ENCODE measurements at places on chromosomes 7 and 10.

- no peak for DNase-seq
Measured at GRCh38 chr7:124775422-124775821, 9.8 kb upstream of the GPR37 start.

GRCh38 chr10:8752146-8752843, 697.8 kb downstream of the GATA3 start:
- no peak for DNase-seq

DNA sequence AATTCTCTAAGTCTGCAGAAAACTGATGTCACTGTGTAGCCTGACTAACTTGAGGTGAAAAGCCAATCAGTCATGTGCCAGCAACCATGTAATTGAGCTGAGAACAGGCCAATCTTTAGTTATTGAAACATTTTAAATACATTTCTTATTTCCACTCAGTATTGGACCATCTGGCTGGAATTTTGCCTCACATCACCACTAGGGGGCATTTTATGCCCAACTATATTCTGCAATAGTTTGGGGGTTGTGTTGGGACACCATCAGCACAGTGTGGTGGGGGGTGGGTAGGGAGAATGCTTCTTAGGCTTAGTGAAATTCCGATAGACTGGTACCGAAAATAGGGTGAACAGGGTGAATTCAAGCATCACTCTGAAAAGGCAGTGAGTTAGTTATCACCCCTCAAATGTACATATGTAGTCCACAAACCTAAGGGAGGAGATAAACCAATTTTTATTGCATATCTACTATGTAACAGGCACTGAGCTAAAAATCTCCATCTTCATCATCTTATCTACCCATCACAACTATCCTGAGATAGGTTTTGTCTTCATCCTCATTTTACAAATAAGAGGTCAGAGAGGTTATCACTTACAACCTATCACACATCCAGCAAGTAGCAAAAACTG, 17.8 kb downstream of the NPSR1 start:
- peak; percentile 29 for DNase-seq

GRCh38 chr7:128954830-128955802, 17.4 kb downstream of the IRF5 start:
- DNase-seq: peak; percentile 26

DNA sequence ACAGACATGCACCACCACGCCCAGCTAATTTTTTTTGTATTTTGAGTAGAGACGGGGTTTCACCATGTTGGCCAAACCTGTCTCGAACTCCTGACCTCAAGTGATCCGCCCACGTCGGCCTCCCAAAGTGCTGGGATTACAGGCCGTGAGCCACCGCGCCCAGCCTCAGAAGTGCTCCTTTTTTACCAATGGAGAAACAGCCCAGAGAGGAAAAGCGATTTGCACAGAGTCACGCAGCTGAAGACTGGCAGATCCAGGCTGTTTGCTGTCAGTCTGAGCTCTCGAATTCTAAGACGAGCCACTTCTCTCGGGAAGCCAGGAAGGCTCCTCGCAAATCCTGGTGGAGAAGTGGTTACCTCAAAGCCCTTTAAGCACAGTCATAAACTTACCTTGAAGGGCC, 57.4 kb upstream of the SDK1 start:
- DNase-seq: no peak

GRCh38 chr10:103842605-103843004, 12.8 kb downstream of the SH3PXD2A start:
- no peak for DNase-seq

GRCh38 chr10:124904796-124905195, 37.1 kb upstream of the ZRANB1 start:
- DNase-seq: no peak

DNA sequence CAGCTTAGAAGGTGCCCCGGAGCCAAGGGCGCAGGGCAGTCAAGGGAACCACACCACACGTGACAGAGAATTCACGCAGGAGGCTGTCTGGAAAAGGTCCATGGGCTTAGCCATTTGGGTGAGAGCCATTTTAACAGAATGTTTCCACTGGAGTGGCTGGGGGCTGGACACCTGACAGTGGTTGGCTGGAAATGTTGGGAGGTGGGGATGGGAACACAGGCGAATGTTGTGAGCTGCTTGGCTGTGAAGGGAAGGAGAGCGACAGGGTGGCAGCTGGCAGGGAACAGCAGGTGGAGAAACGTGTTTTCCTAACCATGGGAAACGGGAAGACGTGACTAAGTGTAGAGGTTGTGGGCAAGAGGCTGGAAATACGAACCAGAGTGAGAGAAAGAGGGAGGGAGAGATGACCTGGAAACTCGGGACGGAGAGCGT, 100.5 kb upstream of the ZNF32 start:
- DNase-seq: peak; percentile 20

DNA sequence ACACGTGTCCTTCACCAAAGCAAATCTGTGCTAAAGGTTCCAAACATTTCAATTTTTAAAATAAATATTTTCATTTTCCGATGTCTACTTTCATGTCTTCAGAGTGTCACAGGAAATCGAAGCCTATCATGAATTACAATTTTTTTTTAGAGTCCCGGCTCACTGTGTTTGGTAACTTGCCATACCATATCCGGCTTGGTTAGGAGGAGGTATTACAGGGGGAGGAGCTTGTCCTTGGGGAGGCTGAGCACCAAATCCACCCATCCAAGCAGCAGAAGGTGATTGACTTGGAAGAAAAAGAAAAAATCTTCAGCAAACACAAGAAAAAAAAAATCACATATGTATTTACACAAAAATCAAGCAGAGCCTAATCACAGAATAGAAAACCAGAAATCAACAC, 21.3 kb downstream of the TIAL1 start:
- peak; percentile 33 for DNase-seq

DNA sequence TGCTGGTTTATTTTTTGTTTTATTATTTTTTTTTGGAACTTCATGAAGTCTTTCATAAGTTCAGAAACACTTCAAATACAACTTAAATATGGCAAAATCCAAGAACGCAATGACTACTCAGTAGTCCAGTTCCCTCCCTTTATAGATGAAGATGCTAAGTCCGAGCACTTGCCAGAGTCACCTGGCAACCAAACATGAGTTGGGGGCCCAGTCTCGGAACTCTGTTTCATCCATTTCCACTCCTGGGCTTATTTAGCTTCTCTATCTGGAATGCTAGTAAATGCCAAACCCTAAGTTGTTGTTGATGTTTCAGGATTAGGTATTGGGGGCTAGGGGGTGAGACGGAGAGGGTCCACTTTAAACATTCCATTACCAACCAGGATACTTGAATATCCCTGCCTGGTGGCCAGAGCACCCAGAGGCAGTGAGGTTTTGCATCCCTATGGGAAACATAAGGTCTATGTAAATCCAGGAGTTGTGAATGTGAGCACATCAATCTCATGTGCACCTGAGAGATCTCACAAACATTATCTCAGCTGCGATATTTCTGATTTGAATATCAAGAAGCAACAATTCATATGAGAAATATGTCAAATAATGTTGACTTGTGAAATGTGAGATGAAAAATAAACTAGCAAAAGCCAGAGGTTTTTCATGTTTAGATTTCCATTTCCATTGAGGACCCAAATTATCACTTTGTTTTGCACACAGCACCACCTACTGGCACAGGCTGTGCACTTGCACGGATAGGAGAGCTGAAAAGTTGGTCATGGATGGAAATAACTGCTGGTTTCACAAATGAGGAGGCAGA, 129.3 kb downstream of the PKD1L1 start:
- peak; percentile 84 for DNase-seq

- DNase-seq: no peak
Measured at GRCh38 chr10:47079204-47079580, 168.0 kb downstream of the PTPN20 start.

- no peak for DNase-seq
Measured at GRCh38 chr10:95531058-95531809, 29.9 kb downstream of the SORBS1 start.

GRCh38 chr7:17297243-17297642, 1.2 kb upstream of the AHR start:
- no peak for DNase-seq

DNA sequence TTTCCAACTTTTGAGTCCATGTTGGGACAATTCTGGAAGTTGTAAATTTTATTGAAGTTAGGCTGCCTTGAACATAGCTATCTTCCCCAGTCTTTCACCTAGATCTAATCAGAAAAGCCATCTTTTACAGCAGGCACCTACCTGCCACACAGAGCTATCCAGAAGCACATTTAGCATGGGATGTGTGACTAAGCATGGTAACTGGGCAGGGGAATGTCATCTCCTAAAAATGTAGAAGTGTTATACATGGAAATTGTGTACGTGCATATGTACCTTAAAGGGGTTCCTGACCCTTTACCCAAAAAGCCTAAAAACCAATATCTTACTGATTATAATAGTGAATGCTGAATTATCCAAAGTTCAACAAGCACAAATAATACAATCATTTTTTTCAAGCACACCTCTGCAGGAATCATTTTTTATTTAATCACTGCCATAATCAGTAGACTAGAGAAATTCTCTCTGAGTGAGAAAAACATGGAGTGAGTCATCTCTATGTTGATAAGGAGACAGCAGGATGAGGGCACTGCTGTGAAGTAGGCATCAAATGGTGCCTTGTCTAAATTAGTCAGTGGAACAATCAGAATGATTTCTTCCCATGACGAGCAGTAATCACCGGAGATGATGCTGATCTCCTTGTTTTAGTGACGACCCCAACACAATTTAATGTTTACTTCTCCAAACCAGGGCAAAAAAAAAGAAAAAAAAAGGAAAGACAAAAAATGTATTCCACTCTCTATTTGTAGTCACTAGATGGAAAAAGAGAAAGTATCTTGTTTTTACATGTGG, 75.9 kb downstream of the SORBS1 start:
- peak; percentile 51 for DNase-seq

- DNase-seq: no peak
Measured at GRCh38 chr10:95356-96115, 39.7 kb upstream of the ZMYND11 start.

DNA sequence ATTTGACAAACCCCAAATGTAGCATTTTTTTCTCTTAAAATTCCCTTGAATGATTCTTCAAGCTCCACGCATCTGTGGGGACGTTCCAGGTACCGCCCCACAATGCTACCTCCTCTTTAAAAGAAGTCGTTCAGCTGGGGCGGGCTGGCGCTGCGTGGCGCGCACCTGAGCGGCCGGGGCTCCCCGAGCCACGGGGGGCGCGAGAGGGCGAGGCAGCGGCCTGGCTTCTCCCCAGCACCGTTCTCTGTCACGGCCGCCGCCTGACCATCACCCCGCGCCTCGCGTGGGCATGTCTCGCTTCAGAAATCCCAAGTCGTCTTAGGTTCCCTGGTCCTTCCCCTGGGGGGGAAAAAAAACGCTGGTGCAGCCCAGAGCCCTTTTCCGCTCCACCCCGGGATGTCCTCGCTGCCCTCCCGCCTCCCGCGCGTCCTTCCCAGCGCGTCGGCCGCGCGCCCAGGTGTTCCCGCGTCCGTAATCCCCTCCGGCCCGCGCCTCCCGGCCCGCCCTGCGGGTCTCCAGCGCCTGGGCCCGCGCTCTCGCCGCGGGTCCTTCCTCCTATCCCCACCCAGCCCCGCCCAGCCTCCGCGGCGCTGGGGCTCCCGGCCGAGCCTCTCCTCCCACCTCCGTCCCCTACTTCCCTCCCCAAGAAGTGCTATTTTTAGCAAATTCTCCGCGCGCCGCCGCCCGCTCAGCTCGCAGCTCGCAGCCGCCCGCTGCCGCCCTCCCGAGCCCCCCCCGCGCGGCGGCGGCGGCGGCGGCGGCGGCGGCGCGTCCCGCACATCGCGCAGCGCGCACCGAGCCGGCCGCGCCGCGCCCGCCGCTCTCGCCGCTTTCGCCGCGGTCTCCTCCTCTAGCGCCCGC, 58.7 kb upstream of the PRPS1L1 start:
- DNase-seq: no peak

DNA sequence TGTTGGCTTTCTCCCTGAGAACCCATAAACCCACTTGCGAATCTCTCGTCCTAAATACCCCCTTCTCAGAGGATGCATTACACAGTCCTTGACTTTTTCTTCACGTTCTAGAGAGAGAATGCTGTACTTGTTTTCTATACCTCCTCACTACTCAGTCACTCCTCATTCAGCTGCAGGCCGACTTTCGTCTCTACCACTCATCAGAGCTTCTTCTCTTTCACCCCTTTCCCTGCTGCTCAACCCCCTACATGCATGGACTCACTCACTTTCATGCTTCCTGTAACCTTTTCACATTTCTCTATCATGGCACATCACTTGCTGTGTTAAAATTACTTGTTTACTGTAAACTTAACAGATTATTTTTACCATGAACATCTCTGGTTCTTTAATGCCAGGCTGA, 19.8 kb downstream of the MDFIC start:
- no peak for DNase-seq

GRCh38 chr7:4727914-4728705, 46.0 kb downstream of the FOXK1 start:
- no peak for DNase-seq

DNA sequence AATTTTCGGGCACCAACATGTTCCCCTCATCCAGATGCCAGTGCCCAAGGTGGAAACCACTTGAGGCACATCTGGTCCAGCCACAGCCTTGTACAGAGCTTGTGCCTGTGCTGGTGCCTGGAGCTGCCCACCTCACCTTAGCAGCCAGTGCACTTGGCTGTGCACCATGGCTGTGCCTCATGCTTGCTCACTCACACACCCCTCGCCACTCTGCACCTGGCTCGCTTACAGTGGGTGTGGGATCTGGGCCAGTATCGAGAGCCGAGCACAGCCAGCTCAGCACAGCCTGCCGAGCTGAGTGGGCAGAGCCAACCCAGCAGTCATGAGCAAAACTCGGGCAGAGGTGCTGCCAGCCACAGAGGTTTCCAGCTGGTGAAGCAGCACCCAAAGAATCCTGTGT, 139.9 kb upstream of the NUPR2 start:
- no peak for DNase-seq

DNA sequence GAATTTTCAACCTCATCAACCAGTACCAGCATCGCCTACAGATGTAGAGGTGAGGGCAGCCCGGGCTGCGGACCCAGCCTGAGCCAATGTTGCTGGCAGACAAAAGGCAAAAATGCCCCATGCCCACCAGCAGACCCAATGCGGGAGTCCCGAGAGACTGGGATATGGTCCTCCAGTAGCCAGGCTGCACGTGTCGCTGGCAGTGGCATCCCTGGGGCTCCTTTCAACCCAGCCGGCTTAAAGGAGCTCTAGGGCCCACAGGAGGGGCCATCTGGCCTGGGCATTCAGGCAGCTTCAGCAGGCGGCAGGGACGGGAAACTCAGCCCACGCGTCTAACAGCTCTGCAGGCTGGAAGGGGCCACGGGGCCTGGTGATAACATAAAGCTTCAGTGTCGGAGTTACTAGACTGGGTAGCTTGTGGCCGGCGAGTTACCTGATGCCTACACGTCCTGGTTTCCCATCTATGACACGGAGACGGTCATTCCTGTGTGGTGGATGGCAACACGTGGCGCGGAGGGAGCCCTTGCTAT, 70.7 kb downstream of the PROSER2 start:
- DNase-seq: no peak

DNA sequence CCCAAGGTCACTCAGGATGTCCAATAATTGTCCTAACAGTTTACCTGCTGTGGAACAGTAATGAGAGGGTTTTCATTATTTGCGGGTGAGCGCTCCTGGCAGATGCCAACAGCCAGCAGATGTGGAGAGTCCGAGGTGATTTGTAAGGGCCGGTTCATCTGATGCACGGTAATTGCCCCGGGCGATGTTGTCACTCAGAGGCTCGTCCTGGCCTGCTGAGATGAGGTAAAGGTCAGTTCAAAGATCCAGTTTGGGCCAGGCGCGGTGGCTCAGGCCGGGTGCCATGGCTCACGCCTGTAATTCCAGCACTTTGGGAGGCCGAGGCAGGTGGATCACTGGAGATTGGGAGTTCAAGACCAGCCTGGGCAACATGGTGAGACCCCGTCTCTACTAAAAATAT, 16.9 kb downstream of the LHPP start:
- DNase-seq: no peak
